ENCODE measurements at places on chromosomes 4 and X.
A peak's percentile ranks its signal among the peaks of the same experiment; 100 is the strongest.

GRCh38 chrX:49191574-49192011 is 5.4 kb upstream of the PRICKLE3 start:
- DNase-seq, result no peak

GRCh38 chrX:120304256-120304655 is 7.0 kb downstream of the TMEM255A start:
- no peak for DNase-seq

GRCh38 chr4:66943112-66943511 is 602.2 kb downstream of the CENPC start:
- no peak for DNase-seq

GRCh38 chr4:82044141-82044993 is 329.4 kb downstream of the HNRNPD start:
- DNase-seq, result peak; percentile 76

GRCh38 chrX:12956704-12957534 is 18.0 kb upstream of the TMSB4X start:
- DNase-seq, result no peak

All from AG20443 (cell line).